Amniotic stem cell (primary cell): ENCODE measurements at places on chromosomes 2 and 18.

DNA sequence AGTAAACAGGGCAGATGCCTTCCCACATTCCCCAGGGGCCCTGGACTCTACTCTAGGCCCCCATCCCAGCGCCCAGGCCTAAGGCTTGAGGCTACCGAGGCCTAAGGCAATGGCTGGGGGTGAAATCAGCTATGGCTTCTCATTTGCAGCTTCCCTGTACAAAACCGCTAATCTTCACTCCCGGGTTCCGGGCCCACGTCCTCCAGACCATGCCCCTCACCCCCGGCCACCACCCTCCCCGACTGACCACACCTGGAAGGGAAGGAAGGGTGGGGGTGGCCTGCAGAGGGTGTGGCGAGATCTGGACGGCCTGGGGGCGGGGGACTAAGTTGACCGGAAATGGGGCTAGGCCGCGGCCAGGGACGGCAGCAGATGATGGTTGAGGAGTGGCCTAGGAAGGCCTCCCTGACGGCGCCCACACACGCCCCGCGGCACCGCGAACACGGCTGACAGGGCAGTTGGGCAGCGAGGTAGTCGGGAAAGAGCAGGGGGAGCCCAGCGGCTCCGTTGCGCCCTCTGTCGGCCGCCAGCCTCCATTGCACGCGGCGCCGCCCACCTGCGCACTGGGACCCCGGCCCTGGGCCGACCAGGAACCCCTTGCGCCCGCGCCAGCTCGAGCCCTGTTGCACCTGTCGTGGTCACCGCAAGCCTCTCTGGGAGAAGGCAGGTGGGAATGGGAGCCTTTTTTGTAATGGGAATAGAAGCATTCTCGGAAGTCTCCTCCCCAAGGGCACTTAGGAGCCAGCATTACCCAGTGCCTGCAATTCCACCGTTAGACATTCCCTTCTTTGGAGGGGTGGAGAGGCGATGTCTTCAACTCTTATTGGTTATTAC, 117.1 kb upstream of the STPG4 start:
- DNase-seq = no peak

- DNase-seq = no peak
Measured at GRCh38 chr2:239251971-239252370, 148.8 kb downstream of the HDAC4 start.

DNA sequence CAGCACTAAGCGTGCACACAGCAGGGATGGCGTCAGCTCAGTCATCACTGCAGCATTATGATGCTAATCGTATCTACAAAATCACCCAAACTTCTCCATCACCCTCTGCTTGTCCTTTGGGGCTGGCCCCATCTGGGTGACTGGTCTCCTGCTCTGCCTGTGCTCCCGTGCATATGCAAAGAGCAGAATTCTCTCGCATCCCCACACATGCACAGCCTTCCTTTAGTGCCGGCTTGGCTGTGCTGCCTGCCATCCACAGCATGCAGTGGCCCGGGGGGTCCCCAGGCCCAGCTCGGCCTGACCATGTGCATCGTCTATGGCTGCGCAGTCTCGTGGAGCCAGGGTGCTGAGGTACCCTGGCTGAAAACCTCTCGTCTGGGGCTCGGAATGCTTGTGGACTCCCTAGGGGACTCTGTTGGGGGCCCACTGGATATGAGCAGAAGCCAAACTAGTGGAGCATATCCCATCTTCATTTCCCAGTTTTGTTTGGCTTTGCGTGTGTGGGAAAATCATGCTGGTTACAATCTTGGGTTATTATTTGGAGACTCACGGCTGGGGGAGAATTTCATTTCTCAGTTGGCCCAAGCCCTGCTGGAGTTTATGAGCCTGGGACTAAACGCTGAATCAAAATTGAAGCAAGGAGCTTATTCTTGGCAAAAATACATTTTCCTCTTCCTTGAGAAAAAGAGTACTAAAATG, 70.9 kb upstream of the HS6ST1 start:
- DNase-seq = no peak

DNA sequence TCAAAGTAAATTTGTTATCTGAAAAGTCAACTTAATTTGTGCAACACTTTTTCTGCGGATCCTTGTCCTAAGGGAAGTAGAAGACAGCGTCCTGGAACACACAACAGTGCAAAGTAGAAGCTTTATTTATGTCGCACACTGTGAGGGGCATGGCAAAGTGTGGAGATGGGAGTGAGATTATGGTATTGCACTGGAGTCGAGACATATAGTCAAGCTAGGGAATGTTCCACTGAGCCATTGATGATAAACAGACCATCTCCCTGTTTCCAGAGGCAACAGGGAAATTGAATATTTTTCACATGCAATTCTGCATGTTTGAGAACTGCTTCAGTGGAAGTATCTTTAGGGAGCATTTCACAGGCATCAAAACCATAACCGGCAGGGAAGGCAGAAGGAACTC, 46.2 kb downstream of the LRRTM1 start:
- no peak for DNase-seq

DNA sequence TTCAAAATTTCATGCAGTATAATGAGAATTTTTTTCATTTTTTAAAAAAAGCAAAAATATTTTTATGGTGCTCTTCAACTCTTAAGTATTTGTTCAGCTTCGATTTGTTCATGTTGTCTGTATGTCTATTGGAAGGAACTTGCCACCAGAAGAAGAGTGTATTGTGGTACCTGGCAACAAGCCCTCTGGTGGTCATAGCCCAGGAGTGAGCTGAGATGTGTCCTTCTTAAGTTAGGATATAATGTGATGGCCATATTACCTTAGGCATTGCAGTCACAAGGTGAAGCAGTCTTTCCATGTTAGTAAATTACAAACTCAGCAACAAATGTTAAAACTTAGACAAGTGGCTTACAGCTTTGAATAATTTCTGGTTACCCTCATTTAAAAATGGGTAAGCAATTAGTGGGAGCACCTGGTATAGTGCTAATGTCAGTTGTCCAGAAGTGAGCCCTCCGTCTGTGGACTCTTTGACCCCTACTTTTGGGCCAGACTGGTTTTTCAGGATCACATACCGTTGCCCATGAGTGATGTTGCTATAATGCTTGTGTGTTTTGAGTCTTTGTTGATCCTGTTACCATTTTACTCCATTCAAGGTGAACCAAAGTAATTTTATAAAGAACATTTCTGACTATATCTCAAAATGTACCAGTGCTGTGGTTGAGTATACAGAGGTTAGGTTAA, 57.4 kb downstream of the MYO1B start:
- DNase-seq = no peak

- no peak for DNase-seq
Measured at GRCh38 chr2:100039291-100039980, 103.0 kb downstream of the AFF3 start.

DNA sequence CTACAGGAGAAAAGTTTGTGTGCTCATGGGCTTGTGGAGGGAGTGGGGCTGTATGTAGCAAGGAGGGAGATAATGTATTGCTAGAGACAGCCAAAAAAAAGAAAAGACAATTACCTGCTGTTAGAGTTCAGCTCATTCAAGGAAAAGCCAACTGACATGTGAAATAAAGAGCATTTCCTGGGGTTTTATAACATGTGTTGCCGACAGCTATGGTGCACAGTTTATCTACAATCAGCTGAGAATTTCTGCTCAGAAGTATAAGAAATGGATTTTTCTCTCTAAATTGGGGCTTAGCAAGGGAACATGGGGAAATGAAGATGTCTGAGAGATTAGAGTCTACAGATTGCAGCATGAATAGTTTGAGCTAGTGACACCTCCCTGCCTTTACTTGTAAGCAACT, 674.1 kb downstream of the SUCLG1 start:
- no peak for DNase-seq

DNA sequence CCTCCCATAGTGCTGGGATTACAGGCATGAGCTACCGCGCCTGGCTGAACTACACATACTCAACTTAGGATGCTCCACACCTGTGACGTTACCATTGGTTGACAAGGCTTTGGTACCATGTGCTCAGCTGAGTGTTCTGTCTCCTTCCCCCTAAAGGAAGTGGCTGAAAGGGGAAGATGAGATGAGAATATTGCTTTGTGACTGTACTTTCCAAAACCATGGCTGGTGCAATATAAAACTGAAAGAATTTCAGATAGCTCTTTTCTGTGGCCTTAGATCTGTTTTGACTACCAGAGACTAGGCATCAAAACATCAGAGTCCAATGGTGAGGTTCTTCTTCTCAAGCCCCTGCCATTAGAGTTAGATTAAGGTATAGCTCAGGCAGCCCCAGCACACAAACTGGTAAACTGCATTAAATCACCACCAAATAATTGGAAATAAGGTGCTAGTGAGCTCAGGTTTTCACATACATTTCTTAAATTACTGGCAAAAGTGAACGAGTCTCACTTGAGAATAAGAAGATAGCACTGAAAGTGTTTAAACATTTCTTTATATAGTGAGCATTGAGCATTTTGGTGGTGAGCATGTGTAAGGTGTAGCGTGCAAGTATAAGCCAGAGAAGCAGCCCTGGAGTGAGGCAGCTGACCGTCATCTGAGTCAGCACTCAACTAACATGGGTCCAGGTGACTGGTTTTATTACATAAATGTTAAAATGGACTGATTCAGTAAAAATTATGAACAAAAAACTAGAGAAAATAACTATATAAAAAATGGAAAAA, 113.5 kb upstream of the FZD5 start:
- DNase-seq = no peak

DNA sequence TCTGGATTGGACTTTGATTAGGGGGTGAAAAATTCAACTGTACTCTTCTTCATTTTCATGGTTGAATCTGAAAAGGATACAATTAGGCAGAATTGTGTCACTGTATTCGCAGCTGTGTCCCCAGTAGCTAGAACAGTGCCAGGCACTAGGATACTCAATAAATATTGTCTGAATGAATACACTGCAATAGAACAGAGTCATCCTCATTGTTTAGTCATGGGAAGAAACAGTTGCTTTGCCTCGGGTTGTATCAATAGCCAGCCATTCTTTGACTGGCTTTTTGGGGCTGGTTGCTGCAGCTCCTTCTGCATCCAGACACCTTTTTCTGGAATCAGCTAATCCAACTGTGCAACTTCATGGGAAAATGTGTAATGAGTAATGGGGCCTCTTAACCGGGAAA, 18.1 kb upstream of the DYNC1I2 start:
- no peak for DNase-seq

DNA sequence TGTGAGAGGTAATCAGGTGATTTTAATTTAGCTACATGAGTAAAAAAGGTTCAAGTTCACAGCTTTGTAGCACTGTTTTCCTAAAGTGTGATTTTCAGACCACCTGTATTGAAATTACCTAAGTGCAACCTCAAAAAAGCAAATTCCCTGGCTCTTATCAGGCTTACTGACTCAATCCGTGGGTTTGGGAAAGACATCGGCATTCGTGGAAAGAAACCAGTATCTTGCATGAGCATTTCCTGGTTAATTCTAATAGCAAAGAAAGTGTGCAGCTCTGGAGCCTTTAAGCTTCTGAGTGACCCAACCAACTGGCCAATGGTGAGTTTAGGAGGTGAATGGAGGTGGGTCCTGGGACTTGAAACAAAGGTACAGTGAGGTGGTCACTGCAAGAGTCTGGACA, 300.9 kb downstream of the NBAS start:
- no peak for DNase-seq

DNA sequence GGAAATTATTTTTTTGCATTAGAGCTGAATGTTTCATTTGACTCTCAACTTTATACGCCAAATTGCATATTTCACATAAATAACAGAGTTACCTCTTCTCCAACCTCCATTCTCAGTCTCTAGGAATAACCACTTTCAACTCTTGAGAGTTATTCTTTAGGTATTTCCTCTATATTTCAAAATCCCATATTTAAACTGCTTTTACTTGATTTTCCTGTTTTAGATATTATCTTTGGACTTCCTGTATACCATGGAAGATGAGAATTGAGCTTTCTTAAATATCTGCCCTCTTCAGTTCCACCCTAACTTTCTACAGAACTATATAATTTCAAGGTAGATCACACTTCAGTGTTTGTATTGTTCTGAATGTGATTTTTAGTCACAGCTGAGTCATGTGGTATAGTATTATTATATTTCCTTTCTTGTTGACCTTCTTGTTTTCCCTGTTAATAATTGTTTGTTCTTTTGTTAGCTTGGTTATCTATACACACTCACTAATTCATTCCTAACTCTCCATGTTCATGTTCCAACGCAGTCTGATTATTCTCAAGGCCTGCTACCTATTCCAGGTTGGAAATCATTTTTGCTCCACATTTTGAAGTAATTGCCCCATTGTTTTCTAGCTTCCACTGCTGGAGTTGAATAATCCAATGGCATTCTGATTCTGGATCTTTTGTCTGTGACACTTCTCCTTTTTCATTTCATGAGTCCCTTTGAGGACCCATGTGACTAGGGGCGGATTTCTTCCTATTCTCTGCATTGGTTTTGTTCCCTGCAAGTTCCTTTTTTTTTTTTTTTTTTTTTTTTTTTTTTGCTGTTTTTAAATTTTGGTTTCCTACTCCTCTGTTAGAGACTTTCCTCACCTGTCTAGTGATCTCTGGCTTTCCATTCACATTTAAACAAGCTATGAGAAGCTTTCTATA, 156.8 kb upstream of the RBMS1 start:
- no peak for DNase-seq

- no peak for DNase-seq
Measured at GRCh38 chr2:145685383-145686050, 1165.6 kb upstream of the ZEB2 start.

GRCh38 chr2:235483313-235483712, 10.5 kb upstream of the AGAP1 start:
- no peak for DNase-seq

DNA sequence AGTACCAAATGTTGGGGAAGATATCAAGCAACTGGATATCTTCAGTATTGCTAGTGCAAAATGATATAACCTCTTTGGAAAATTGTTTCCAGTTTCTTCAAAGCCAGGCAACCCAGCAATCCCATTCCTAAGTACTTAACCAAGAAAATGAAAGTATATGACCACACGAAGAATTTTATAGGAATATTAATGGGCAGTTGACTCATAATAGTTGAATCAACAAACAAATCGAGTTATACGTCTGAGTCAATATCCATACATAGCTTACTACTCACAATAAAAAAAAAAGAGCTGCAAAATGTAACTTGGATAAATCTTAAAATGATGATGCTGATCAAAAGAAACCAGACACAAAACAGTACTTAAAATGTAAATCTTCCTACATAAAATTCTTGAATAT, 810.4 kb downstream of the METTL4 start:
- DNase-seq = no peak

DNA sequence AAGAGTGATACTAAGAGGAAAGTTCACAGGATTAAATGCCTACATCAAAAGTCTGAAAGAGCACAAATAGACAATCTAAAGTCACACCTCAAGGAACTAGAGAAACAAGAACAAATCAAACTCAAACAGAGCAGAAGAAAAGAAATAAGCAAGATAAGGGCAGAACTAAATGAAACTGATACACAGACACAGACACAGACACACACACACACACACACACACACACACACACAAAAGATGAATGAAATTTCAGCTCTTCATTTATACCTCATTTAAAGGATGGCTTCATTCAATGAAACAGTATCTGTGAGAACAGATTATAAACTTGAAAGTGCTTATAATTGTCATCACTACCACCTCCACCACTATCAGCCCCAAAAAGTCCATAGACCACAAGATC, 428.9 kb downstream of the MBD2 start:
- no peak for DNase-seq

- peak; percentile 41 for DNase-seq
Measured at GRCh38 chr2:36356990-36357846, 1.6 kb downstream of the CRIM1 start.
